ENCODE measurements at places on chromosomes 12 and 14.

DNA sequence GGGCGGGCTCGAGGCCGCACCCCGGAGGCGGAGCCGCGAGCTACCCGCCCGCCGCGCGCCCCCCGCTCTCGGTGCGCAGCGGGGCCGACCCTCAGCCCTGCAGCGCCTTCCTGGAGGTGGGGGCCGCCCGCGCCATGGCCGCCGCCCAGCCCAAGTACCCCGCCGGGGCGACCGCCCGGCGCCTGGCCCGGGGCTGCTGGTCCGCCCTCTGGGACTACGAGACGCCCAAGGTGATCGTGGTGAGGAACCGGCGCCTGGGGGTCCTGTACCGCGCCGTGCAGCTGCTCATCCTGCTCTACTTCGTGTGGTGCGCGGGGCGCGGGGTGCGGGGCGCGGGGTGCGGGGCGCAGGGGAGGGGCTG, at the start of gene P2RX2:
TSS of gene P2RX2 (plus strand) at position 94 of the 361 bp plus-strand sequence. CDS start at position 135, 41 bp downstream.
- DNase-seq, result no peak

DNA sequence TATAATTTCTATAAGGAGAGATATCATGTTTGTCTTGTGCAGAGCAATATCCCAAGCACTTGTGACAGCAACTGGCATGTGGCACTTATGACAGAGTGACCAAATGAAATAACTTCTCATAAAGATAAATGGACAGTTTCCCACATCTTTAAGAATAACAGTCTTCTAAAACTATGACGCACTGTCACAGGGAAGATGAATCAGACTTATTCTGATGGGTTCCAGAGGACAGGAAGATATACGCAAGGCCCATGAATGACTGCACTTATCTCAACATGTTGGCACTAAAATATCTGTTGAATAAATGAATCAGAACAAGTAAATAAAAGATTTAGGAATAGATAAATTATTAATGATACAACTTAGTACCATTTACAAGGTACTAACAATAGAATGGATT, 465.8 kb upstream of the SYT1 start:
- DNase-seq, result no peak

DNA sequence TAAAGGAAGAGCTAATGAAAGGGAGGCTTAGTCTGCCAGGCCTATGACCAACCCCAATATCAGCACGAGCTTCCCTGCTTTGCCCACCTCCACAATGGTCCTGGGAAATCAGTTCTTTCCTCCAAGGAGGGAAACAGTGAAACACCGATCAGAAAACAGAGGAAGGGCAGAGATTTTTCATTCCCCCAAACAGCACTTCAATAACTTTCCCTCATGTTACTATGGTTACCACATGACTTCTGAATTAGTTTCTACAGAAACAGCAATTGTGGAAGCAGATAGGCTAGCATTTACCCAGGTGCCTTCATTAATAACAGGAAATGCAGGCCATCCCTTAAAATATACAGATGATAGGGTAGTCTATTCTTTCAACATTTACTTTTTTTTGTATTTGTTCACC, 35.9 kb downstream of the TRIM9 start:
- no peak for DNase-seq

DNA sequence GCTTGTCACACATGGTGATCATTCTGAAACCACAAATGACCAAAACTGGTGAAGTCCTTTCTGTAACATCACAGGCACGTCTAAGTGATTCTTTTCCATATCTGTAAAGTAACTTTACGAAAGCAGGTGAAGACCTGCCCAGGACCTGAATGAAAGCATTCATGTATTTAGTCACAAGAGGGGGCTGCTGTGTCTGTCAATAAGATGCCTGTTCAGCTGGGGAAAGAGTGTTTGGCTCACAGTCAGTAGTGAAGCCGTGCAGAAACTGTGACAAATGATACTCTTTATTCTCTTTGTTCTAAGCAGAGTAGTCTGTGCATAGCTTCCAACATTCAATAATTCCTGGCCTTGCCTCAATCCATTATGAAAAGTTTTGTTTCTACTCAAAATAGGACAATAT, 373.5 kb upstream of the OR4E1 start:
- no peak for DNase-seq

- peak; percentile 58 for DNase-seq
Measured at GRCh38 chr14:20873370-20874177, 17.6 kb upstream of the RNASE3 start.

GRCh38 chr12:52022841-52023181, 16.1 kb downstream of the TAMALIN start:
- no peak for DNase-seq

DNA sequence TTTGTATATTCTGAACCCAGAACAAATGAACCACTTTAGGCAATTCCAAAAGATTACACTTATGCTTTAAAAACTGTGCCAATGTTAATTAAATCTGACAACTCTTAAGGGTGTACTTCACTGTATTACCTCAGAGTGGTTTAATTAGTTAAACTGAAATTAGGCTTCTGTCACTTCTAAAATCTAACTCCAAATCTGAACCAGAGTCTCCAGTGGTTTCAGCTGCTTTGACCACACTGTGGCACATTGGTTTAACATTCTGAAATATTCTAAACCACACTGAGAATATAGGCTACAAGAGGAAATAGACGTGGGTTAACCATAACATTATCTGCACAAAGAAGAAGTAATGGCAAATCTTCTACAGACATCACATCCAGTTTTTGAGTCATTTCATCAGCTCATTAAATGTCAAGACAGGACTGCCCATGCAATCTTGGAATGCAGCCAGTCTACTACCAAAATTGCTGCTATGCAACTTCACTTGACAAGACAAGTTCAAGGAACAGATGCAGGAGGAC, 94.8 kb downstream of the LRP6 start:
- DNase-seq, result no peak

DNA sequence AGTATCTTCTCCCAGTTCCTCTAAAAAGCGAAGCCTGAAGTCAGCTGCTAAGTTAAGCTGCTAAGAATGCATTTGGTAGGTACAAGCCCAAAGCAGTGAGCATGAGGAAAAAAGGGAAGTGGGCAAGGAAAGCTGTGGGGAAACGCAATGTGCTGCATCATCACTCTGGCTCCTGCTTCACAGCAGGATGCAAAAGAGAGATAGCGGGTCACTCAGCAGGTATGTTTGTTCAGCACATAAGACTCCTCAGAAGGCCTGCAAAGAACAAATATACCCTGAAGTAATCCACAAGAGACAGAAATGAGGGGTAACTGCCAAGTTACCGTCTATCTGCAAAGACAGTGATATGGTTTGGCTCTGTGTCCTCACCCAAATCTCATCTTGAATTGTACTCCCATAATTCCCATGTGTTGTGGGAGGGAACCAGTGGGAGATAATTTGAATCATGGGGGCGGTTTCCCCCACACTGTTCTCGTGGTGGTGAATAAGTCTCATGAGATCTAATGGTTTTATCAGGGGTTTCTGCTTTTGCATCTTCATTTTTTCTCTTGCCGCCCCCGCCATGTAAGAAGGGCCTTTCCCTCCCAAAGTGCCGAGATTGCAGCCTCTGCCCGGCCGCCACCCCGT, 127.4 kb upstream of the EGLN3 start:
- DNase-seq, result no peak

GRCh38 chr14:87990682-87991081, 2.3 kb downstream of the GALC start:
- DNase-seq, result no peak

GRCh38 chr14:49875640-49876198, 17.2 kb upstream of the ARF6 start:
- DNase-seq, result no peak

DNA sequence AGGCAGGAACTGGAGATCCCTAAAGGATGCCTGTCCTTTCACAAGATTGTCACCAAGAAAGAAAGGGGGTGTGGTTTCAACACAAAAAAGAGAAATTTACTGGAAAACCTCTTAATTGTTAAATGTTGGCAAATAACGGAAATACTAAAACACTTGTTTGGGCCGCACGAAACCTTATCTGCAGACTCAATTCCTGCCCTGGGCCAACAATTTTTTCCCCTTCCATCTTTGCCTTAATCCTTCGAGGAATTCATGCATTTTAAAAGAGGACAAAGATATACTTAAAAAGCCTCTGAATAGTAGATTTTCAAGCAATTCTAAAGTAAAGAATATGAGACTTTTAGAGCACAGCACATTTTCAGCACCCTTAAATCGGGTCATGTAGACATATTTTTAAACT, 366.2 kb downstream of the DUSP6 start:
- DNase-seq, result no peak

- DNase-seq, result no peak
Measured at GRCh38 chr12:512933-513332, 53.2 kb downstream of the B4GALNT3 start.

DNA sequence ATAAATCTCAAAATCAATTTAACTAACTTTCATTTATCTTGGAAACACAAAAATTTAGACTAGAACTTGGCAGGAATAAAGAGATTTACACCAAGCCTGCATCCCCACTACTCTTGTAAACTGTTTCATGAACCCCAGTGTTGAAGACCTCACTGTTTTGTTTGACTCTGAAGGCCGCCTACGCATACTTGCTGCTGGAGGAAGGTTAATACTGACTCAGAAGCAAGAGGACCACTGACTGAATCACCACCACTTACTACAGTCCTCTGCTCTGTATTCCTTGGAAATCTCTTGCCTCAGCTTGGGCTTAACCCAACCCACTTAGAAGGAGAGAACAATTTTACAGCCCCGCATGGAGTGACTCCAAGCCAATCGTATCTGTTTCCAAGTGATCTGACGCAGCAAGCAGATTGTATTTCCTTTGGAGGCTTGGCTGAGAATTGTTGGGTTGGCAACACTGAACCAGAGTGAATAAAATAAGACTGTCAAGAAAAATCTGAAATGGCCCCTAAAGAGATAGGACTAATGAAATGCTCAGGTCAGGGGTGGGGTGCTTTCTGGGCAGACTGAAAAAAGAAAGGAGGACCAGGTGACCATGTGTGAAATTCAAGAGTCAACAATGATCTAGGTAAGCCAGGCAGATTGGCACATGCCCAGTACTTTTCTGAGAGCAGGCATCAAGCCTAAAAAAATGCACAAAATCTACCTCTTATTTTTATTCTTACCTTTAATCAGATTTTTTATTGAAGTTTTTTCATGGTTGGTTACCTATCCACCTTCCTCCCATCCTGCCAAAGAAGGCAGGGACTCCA, 248.6 kb downstream of the ZFP36L1 start:
- DNase-seq, result no peak

GRCh38 chr14:30419037-30419436, 139.9 kb upstream of the G2E3 start:
- DNase-seq, result no peak

- no peak for DNase-seq
Measured at GRCh38 chr12:19869413-19869812, 430.1 kb downstream of the AEBP2 start.

- no peak for DNase-seq
Measured at GRCh38 chr14:28220391-28220790, 546.2 kb upstream of the FOXG1 start.

DNA sequence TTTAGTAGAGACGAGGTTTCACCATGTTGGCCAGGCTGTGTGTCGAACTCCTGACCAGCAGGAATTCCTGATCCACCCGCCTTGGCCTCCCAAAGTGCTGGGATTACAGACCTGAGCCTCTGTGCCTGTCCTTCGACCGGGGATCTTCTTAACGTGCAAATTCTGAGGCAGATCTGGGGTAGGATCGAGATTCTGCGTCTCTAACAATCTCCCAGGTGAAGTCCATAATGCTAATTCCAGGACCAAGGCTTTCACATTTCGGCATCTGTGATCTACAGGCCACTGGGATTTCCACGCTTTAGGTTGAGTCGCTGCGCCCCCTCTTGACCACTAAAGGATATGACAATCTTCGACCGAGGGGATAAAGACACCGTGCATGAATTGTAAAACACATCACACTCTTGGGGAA, 24.8 kb downstream of the FOS start:
- no peak for DNase-seq

DNA sequence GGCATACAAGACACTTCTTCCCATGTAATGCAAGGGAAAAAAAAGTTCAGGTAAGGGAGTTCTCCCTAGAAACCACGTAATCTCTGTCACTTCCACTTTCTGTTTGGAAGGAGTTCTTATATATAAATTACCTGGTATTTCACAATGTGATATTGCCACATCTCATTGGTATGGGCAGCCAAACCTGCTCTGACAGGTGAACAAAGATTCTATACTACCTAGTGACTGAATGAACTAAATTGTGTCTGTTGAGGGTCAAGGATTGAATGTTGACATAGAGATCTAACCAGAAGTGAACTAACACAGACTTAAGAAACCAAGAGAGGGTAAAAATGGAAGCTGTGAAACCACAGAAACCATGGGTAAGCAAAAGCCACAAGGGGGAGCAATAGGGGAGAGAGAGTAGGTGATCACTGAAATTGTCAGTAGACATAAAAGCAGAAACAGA, 161.3 kb downstream of the RPL10L start:
- no peak for DNase-seq

- DNase-seq, result no peak
Measured at GRCh38 chr14:93752980-93753561, 35.2 kb downstream of the PRIMA1 start.

DNA sequence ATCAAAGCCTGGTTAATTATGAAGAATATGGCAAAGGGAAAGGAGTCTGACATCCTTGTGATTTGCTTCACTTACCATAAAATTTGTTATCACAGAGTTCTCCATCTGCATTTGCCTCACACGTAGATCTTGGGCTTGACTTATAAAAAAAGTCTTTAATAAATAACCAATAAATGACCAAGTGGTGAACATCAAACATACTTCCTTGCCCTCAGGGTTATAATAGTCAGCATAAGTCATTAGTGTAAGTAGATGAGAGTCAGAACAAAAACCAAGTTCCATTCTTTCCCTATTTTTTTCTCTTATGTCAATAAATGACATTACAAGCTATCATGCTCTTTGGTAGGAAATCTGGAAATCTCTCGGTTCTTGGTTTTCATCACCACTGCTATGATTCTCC, 635.4 kb upstream of the ATXN7L3B start:
- DNase-seq, result no peak

DNA sequence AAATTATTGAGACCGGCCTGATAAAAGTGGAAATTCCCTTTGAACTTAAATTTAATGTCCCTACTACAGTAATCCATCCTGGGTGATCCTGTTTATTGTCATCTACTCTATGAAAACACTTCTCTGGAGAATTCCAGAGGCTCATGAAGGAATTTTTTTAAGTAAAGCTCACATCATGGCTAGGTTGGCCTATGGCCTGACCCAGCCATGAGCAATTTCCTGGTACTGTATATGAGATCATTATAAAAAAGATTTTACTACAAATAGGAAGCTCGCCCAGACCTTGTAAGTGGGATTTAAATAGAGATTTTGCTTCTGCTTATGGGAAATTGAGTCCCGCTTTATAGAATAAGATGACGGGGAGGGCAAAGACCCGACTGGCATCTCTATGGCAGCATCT, 215.5 kb downstream of the DPF3 start:
- DNase-seq, result no peak

GRCh38 chr12:1859643-1860042, 39.3 kb downstream of the LRTM2 start:
- DNase-seq, result no peak

DNA sequence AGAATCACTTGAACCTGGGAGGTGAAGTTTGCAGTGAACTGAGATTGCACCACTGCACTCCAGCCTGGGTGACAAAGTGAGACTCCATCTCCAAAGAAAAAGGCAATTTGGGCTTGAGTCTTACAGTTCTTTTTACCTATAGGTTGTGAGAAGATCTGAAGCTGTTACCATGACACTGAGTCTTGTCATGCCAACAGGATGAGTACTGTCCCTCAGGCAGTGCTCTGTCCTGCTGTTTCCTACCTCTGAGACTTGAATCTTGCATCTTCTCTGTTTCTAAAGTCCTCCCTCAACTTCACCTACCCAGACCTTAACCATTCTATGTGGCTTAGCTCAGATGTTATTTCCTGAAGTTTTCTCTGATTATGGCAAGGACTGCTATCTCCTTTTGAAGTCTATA, 400.8 kb upstream of the PRICKLE1 start:
- DNase-seq, result no peak

- no peak for DNase-seq
Measured at GRCh38 chr12:46356655-46357437, 15.7 kb downstream of the SLC38A2 start.

Measured in activated T-helper 1 cell treated with Interleukin-2 at 50 U/mL for 16 hours (primary cell).